ENCODE measurements at places on chromosomes 1 and 21.

DNA sequence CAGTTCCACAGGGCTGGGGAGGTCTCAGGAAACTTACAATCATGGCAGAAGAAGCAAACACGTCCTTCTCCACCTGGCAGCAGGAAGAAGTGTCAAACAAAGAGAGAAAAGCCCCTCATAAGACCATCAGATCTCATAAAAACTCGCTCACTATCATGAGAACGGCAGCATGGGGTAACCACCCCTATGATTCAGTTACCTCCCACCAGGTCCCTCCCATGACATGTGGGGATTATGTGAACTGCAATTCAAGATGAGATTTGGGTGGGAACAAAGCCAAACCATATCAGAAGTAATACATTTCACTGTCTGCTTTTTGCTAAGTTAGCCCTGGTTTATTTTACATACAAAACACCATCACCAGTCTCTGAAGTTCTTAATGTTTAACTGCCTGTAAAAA lies 68.5 kb downstream of the RBM11 start:
- no peak for DNase-seq

DNA sequence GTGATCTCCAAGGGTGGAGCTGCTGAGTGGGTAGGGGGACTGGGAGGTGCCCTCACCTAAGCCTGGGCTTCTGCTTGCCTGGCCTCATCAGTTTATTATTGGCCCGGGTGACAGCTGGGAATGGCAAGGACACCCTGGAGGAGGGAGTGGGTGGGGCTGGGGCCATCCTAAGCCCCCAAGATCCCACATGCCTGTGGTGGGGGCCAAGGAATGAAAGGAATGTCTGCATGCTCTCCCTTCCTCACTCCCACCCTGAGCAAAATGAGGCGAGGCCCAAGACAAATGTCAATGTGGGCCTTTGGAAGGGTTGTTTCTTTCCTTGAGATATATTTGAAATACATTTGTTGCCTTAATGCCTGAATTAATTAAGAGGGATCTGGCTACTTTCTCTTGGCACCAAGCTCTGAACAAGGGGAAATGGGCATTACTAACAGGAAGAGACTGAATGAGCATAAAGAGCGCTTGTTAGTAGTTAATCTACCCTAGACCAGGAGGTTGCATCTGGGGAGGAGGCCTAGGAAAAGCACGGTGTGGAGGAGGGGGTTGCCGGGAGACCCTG lies 19.7 kb upstream of the CHI3L1 start:
- no peak for DNase-seq

DNA sequence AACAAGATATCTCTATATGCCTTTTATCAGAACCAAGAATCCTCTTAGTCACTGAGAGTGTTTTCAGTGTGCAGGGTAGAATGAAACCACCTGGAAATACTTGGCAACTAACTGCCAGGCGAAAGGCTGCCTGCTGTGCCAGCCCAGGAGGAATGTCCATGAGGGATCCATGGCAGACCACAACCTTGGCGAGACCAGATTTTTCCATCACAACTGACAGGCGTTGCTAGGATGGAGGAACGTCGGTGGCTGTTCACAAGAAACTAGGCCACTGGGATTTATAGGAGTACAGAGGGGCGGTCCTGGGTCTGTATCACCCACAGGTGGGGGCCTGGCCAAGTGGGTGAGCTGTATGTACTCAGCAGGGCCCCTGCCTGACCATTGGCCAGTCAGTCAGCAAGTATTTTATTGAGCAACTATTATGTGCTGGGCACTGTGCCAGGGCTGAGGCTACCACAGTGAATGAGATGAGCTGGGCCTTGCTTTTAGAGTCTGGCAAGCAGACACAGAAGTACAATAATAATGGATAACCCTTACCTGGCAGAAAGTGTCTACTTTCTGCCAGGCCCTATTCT lies 199.4 kb downstream of the FOXD2 start:
- DNase-seq, result no peak

DNA sequence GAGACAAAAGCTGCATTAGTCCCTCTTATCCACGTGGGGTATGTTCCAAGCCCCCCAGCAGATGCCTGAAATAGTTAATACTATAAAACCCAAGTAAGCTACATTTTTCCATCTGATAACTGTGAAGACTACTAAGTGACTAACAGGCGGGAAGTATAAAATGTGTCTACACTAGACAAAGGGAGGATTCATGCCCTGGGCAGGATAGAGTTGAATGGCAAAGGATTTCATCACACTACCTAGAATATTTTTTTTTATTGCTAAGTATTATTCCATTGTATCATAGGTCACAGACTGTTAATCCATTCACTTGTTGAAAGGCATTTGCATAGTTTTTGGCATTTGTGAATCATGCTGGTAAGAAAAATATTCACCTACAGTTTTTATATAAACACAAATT lies 26.4 kb upstream of the CFHR4 start:
- DNase-seq, result no peak

DNA sequence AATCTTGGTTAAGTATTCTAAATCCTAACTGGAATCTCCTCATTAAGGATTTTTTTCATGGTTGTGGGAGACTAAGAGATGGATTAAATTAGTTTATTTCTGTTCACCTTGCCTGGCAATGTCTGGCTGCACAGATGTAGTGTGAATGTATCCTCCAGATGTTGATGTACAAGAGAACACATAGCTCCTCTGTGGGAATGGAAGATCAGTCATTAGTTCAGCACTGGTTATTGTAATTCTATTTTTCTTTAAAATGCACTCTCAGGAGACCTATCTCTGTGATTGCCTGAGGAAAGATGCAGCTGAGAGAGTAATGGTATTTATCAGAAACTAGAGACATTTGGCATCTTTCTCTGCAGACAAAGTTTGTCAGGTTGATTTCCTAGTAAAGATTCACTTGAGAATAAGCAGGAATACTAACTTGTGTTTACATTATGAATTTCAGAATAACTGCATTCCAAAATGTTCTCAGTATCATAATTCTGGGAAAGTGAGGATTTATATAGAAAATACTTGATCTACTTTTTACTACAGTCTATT lies 178.6 kb downstream of the GIPC2 start:
- no peak for DNase-seq

DNA sequence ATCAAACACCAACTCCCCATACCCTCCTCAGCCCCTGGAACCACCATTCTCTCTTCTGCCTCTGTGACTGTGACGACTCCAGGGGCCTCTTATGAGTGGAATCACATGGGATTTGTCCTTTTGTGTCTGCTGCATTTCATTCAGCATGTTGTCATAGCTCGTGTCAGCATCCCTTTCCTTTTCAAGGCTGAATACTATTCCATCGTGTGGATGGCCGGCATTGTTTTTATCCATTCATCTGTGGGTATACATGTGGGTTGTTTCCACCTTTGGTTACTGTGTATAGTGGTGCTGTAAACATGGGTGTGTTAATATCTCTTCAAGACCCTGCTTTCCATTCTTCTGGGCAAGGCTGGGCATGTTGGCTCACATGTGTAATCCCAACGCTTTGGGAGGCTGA lies 17.1 kb upstream of the OBSCN start:
- no peak for DNase-seq

DNA sequence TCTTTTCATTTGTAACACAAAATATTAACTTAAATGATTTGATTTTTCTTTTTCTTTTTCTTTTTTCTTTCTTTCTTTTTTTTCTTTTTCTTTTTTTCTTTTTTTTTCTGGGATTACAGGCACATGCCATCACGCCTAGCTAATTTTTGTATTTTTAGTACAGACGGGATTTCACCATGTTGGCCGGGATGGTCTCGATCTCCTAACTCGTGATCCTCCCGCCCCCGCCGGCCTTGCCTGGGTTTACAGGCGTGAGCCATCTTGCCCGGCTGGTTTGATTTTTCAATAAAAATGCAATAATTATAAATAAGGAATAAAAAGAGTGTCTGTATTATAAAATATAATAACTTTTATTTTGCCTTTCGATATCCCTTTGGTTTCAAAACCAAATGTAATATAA lies 146.7 kb upstream of the RGS18 start:
- DNase-seq, result no peak

- DNase-seq, result no peak
Measured at GRCh38 chr1:177857285-177857684, 112.6 kb downstream of the SEC16B start.

- peak; percentile 22 for DNase-seq
Measured at GRCh38 chr1:231691618-231692259, 65.1 kb downstream of the DISC1 start.
